ENCODE measurements at places on chromosomes 16 and 17.
A peak's percentile ranks its signal among the peaks of the same experiment; 100 is the strongest.

DNA sequence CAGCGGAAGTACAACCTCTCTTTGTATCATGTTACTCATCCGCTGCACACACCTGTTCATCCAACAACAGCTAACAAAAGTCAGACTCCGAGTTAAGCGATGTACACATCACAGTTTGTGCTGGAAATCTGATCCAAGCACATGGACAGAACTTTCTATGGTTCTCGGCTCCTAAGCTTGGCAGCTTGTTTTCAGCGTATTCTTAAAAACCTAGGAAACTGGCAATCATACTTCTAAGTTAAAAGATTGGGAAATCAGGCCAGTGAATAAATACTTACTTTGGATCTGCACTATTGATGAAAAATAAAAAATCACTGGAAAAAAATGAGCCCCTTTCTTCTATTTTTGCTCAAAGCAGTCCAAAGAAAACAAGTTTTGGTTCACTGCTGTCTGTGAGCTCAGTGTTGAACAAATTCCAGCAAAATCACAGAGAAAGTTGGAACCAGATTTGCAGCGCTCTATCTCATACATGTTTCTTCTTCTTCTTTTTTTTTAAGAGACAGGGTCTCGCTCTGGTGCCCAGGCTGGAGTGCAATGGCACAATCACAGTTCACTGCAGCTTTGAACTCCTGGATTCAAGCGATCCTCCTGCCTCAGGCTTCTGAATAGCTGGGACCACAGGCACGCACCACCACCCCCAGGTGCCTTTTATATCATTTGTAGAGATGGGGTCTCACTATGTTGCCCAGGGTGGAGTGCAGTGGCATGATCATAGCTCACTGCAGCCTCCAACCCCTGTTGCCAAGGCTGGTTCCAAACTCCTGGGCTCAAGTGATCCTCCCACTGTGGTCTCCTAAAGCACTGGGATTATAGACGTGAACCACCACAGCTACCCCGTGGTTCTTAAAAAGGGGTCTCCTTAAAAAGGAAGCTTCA lies 71.6 kb upstream of the CREBBP start:
- no peak for DNase-seq

DNA sequence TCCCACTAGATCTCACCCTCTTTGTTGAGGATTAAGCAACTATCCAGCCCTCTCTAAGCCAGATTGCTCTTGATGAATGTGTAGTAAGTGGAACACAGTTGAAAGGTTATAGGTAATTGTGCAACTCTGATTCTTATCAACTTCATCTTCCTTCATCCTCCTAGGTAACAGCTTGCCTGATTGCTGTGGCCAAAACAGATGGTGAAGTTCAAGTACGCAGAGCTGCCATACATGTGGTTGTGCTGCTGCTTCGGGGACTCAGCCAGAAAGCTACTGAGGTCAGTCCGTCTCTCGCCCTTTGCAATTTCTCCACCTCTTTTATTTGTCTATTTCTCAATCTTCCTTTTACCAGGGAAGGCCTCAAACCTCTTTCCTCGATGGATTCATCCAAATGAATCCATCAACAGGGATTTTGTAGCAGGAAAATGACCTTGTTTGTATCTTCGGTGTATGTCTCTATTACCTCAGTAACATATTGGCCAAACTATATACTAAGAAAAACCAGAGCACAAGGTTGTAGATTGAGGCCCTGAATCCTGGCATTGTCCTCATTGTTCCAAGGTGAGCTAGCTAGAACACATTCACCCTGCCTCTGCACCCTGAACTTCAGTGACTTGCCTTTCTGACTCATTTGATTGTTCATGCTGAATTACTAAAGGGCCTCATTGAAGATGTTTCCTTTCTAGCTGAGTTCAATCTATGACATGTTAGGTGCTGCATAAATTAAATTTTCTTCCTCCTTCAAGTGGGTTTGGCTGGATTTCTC lies 65.1 kb upstream of the HAS3 start:
- no peak for DNase-seq

DNA sequence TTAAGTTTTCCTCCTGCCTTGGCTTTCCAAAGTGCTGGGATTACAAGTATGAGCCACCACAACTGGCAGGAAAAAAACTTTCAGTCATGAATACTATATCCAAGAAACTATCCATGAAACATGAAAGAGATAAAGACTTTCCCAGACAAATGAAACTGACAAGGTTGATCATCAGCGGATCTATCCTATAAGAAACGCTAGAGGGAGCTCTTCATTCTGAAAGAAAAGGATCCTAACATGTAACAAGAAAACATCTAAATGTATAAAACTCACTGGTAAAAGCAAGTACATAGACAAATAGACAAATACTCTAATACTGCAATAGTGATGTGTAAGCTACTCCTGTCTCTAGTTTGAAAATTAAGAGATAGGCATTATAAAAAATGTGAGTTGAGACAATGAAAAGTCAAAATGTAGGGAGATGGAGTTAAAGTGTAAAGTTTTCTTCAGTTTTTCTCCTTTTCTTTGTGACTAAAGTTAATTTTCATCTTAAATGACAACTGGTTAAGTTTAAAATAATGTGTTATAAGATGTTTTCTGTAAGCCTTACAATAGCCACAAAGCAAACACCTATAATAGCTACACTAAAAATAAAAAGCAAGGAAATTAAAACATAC lies 79.6 kb upstream of the TEKT1 start:
- DNase-seq = no peak

- no peak for DNase-seq
These were observed 22.9 kb downstream of the ALDH3A2 start for GRCh38 chr17:19671433-19671832.

DNA sequence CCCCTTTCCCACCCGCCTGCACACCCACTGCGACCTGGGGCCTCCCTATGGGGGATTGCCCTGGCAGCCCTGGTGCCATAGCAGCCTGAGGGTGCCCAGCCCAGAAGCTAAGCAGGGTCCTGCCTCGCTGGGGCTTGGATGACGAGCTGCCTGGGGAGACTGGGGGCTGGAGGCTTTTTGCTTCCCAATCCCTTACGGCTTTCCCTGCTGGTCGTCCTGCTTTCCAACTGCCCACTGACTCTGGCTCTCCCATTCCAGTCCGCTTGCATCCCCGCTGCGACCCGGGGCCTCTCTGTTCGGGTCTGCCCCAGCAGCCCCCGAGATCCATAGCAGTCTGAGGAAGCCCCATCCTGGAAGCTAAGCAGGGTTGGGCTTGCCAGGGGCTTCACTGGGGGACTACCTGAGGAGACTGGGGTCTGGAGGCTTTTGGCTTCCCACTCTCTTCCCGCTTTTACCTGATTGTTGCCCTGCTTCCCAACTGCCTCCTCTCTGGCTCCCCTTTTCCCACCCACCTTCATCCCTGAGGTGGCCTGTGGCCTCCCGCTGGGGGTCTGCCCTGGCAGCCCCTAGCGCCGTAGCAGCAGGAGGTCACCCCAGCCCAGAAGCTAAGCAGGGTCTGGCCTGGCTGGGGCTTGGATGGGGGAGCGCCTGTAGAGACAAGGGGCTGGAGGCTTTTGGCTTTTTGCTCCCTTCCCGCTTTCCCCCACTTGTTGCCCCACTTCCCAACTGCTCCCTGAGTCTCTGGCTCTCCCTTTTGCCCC lies 2292.8 kb downstream of the TP53TG3F start:
- DNase-seq = no peak

GRCh38 chr16:84254062-84254461 lies 14.2 kb upstream of the KCNG4 start:
- no peak for DNase-seq

DNA sequence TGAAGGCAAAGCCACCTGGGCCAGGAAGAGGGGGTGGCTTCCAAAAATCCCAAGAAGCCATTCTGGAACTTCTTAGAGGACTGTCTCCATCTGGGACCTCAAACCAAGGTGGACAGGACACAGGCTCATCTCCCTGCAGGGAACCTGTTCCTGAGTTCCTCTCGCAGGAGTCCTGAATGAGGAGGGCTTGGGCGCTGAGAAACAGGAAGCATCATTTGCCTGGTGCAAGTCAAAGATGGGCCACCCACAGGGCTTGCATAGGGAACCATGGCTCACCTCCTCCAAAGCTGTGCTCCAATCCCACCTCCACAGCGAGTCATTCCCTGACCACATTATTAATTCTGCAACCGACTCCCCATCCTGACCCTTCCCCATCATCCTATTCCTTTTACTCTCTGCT lies 55.0 kb upstream of the RPL38 start:
- no peak for DNase-seq

GRCh38 chr17:56777859-56778258 lies 55.9 kb downstream of the C17orf67 start:
- DNase-seq = no peak

- DNase-seq = no peak
These were observed 79.5 kb downstream of the ANKRD11 start for GRCh38 chr16:89410794-89411309.

DNA sequence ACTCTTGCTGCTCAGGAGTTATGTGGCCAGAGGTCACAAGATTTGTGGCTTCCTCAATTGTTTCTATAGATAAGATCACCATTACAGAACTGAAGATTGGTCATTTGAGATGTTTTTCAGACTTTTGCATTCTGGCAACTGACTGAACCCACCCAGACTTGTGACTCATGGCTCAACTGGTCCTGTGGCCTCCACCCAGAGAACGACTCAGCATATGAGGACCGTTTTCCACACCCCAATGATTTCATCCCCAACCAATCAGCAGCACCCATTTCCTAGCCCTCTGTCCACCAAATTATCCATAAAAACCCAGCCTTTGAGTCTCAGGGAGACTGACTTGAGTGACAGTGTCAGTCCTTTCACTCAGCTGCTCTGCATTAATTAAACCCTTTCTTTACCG lies 143.2 kb upstream of the ASIC2 start:
- no peak for DNase-seq

GRCh38 chr17:77890771-77891170 lies 67.7 kb upstream of the TNRC6C start:
- DNase-seq = no peak

GRCh38 chr16:30368122-30368791 lies 2.0 kb downstream of the TBC1D10B start:
- no peak for DNase-seq

DNA sequence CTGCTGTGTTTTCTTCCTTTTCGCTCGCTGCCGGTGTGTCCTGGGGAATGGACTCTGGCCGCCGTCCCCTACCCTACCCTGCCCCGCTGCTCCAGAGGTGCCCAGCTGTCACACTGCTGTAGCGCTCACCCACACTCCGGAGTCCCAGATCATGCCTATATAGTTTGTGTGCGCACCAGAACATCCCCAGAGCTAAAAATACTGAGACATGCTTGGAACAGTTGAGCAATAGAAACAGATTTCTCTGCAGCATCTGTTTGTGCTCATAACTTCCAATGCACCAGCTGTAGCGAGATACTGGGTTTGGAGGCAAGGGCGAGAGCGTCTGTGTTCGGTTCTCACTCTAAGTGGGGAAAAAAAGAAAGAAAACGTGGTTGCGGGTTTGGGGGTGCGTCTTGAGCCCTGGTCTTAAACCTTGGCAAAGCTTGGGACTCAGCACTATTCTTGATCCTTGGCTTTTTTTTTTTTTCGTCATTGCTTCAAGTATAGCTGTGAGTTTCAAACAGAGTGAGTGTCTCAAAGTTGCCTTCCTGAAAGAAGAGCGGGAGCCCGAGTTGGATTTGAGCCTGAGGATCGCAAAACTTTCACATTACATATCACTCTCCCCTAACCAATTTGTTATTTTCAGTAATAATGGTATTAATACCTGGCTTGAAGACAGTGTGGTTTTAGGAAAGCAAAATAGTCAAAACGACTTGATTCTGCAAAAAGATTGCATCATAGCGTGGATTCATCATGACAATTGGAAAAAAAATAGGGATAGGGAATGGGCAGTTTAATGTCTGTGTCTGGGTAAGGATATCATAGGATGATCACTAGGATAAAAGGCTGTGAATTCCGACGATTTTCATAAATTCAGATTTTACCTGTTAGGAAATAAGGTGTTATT lies 621 bp downstream of the KCNJ2 start:
- no peak for DNase-seq

DNA sequence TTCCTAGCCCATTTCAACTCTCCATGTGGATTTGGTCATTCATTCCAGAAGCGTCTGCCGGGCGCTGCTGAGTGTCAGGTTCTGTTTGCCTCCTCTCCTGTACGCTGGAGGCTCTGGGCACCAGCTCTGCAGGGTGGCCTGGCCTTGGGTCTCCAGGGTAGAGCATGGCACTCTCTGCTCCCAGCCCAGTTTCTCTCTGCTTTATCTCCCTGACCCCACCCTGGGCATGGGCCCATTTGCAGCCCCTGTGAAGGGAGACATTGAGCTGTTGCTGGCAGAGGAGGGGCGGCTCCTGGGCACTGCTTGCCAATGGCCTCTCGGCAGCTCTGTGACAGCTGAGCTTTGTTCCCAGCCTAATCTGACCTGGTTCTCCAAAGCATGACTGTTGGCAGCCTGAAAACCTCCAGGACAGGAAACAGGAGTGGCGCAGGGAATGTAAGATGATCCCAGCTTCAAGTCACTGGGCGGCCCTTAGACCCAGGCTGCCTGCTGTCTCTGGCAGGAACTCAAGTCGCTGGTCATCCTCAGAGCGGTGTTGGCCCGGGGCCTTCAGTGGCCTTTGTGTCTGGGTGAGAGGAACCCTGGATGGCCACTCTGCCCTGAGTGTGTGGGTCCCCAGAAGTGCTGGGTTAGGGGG lies 146.8 kb downstream of the SEC14L1 start:
- peak; percentile 44 for DNase-seq

GRCh38 chr17:789160-789840 lies 7.1 kb downstream of the MRM3 start:
- no peak for DNase-seq

GRCh38 chr17:47205419-47205963 lies 3.7 kb upstream of the MYL4 start:
- peak; percentile 35 for DNase-seq

GRCh38 chr17:28533091-28533807 lies 19.2 kb downstream of the UNC119 start:
- no peak for DNase-seq

- peak; percentile 18 for DNase-seq
These were observed 908 bp upstream of the CLUH start for GRCh38 chr17:2712300-2713043.

DNA sequence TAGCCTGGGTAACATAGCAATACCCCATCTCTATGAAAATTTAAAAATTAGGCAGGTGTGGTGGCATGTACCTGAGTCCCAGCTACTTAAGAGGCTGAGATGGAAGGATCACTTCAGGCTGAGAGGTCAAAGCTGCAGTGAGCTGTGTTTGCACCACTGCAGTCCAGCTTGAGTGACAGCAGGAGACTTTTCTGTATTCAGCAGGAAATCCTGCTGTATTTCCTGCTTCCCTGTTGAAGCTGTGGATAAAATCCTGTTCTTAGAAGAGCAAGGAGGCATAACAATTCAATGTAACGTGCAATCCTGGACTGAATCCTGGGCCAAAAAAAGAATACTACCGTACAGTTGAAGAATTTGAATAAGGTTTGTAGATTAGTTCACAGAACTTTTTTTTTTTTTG lies 62.2 kb downstream of the FBXL20 start:
- no peak for DNase-seq

GRCh38 chr16:82583422-82583821 lies 43.3 kb upstream of the CDH13 start:
- DNase-seq = no peak

DNA sequence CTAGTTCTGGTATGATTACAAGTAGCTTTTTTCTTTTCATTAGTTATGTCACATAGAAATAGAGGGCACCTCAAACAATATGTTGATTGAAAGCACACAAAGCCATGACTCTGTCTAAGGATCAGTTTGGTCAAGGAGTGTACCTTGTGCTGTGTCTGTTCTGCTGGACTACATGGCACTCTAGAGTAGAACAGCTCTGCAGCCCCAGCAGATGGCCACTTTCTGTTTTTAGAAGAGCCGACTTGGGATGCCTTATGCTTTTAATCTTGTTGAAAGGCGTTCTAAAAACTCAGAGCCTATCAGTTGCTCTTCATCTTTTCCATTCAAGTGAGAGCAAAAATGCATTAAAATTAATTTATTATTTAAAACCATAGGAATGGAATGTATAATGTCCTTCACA lies 49.3 kb upstream of the CA10 start:
- DNase-seq = no peak

Measured in HEK293T (cell line).